ENCODE measurements at places on chromosomes 4 and X.

DNA sequence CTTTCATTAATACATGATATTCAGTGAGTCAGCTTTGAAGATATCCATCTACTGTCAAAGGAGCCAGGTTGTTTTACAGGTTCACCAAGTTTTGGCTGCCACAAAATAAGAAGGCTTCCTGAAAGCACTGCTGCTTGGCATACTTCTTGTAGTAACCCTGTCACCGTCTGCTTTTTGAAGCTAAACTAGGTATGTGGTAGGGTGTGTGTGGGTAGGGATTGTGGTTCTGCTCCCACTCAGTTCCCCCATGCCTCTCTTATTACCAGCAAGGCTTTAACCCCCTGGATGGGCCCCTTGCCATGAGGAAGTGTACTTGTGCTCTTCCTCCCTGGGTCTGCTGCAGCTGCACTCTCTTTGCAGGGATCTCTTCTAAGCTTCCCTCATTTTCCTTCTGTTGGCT is 191.2 kb downstream of the BANK1 start:
- no peak for DNase-seq

GRCh38 chr4:19752599-19752998 is 499.1 kb upstream of the SLIT2 start:
- DNase-seq = no peak

DNA sequence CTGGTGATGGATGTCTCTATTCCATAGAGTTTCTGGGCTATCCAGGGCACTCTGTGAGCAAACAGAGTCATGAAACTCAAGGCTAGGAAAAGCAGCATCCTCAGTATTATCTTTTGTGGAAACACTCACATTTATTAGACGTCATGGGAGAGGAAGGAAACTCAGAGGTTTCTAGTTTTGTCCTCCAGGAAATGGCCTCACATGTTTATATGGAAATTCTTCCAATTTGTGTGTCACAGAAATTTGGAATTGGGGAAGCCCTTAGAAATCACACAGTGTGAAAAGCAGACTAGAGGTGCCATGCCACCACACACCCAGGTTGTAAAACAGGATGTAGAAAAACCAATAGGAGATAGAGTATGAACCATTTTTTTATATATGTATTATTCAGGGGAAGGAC is 31.1 kb downstream of the IDS start:
- no peak for DNase-seq

DNA sequence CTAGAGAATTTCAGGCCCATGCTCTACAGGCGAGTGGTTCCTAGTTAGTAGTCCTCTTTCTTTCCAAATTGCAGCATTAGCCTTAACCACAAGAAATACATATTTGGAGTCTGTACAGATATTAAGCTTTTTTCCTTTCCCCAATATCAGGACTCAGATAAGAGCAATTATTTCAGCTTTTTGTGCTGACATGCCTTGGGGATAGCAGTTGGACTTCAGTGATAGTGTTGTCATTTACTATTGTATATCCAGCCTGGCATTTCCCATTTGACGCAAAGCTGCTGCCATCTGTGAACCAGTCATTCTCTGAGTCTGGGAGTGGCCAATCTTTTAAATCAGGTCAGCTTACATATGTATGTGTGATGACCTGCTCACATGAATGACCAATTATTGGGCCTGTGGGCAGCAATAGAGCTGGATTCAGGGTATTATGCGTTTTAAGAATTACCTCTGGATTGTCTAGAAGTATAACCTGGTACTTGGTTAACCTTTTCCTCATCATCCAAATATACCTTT is 6.8 kb upstream of the CEP135 start:
- DNase-seq = no peak

GRCh38 chr4:121773883-121774282 is 8.9 kb upstream of the SMIM43 start:
- DNase-seq = no peak

Data from cardiac fibroblast (primary cell).